ENCODE measurements at places on chromosomes 12 and 14. TPM values are rescaled to one million over a fixed set of nuclear protein-coding genes. Genes with fewer than 3 reads are reported as not detected.

The KRT2 gene
- total RNA-seq = not detected

DNA sequence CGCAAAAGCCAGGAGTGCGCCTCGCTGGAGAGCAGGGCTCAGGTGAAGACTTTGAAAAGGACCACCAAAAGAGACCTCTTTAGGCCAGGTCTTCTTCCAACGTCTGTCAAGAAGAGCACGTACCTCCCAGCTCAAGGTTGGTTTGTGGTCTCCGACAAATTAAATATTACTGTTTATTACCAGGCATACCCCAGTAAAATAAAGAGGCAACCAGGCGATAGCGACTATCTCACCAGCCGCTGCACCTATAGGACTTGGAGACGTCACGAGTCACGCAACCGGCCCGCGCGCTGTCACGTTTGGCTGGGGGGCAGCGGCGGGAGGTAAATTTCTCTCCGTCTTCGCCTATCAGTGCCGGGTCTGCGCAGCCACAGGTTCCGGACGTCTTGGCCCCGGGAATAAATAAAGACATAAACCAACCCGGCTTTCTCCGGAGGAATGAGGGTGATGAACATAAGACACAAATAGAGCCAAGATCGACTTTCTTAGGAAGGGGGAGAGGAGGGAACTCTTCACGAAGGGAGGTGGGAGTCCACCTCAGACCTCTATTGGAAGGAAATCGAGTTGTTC, 2.0 kb upstream of the TBX5 start:
- no peak overlapping the region for H3K4me3 ChIP-seq
- H3K36me3 ChIP-seq = peaks cover 2% of the 10 kb centered on the region
- peaks cover 90% of the 10 kb centered on the region for H3K27me3 ChIP-seq
- H3K4me1 ChIP-seq = peaks cover 15% of the 10 kb centered on the region
- H3K27ac ChIP-seq = no peak overlapping the region

DNA sequence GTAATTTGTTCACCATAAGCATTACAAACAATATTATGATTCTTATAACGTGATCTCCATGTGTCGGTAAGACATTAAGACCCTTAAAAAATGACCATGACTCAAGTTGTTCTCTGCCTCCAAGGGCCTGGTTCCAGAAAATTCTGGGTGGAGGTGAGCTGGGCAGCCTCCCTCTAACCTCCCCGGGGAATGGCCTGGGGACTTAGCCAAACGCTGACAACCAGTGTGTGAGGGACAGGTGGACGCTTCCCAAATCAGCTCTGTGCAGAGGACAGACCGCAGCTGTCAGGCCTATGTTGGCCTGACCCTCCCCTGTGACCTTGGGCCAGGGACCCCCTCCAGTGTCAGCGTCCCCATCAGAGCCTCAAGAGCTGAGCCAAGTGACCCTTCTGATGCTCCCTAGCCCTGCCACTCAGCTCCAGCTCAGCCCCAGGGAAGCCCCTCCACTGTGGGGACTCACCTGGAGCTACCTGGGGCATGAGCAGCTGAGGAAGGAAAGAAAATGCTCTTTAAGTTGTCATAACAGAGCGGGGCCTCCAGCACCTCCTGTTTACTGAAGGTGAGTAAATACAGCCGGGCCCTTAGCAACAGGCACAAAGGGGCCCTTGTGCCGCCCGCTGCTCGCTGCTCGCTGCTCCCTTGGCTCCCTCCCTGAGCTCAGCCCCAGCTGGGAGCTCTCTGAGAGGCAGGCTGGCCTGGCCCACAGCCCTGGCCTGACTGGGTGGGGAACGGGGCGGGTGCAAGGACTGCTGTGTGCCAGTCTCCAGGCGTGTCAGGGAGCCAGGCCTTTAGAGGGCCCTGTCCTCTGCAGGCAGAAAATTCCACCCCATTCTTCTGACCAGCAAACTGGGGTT, 116.6 kb downstream of the CALM1 start:
- peaks cover 6% of the 10 kb centered on the region for H3K4me1 ChIP-seq
- H3K27ac ChIP-seq = no peak overlapping the region
- no peak for DNase-seq
- no peak overlapping the region for H3K4me3 ChIP-seq
- peaks cover 15% of the 10 kb centered on the region for H3K27me3 ChIP-seq
- no peaks in the 10 kb centered on the region for H3K36me3 ChIP-seq

- peaks cover 53% of the 10 kb centered on the region for H3K4me1 ChIP-seq
- DNase-seq = peak; percentile 50
- H3K27me3 ChIP-seq = peaks cover 3% of the 10 kb centered on the region
Measured at GRCh38 chr12:67449591-67450052, 180.5 kb downstream of the CAND1 start.

- DNase-seq = no peak
- H3K4me3 ChIP-seq = no peak overlapping the region
- no peaks in the 10 kb centered on the region for H3K27me3 ChIP-seq
- peaks cover 3% of the 10 kb centered on the region for H3K36me3 ChIP-seq
- H3K4me1 ChIP-seq = no peaks in the 10 kb centered on the region
Measured at GRCh38 chr14:87784386-87784785, 208.6 kb downstream of the GALC start.

GRCh38 chr14:85527445-85528035, 2.4 kb upstream of the FLRT2 start:
- H3K27me3 ChIP-seq = peaks cover 55% of the 10 kb centered on the region
- H3K27ac ChIP-seq = no peak overlapping the region
- peaks cover 13% of the 10 kb centered on the region for H3K4me1 ChIP-seq
- no peak for DNase-seq
- no peak overlapping the region for H3K4me3 ChIP-seq

DNA sequence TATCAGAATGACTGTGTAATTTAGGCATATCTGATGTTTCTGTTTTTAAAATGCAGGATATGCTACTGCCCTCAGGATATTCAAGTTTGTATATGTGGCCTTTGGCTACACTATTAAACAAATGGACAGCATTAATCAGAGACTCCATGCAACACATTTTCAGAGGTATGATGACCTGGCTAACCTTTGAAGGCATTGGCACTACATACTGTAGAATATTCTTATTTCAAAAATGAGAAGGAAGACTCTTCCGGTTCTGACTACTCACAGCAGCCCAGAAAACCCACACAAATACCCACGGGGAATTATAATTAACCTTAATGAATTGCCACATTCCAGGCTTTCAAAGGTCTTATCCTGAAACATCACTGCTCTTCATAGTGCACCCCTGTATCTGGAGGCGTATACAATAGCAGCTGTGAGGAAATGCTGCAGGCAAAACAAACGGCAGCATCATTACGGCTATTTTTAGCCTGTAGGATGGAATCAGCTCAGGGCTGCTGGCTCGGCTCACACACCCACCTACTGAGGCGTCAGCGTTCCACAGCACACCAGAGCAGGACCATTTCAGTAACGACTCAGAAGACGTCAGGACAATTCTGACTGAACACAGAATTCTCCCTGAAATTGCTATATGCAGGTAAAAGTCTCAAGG, 648.5 kb downstream of the RPS29 start:
- H3K27me3 ChIP-seq = no peaks in the 10 kb centered on the region
- no peaks in the 10 kb centered on the region for H3K4me1 ChIP-seq
- H3K36me3 ChIP-seq = no peaks in the 10 kb centered on the region
- DNase-seq = no peak
- H3K27ac ChIP-seq = no peak overlapping the region
- no peak overlapping the region for H3K4me3 ChIP-seq

The MORN3 gene
- 1.1 TPM for total RNA-seq

- H3K36me3 ChIP-seq = no peaks in the 10 kb centered on the region
- H3K27ac ChIP-seq = no peak overlapping the region
- H3K27me3 ChIP-seq = peaks cover 3% of the 10 kb centered on the region
- H3K4me3 ChIP-seq = no peak overlapping the region
Measured at GRCh38 chr12:96883571-96883970, 23.5 kb upstream of the NEDD1 start.

The AKAP3 gene
- total RNA-seq = 2.0 TPM

GRCh38 chr14:67729072-67729885, 27.6 kb downstream of the RDH12 start:
- H3K36me3 ChIP-seq = no peaks in the 10 kb centered on the region
- no peaks in the 10 kb centered on the region for H3K4me1 ChIP-seq
- H3K4me3 ChIP-seq = no peak overlapping the region
- H3K27me3 ChIP-seq = peaks cover 3% of the 10 kb centered on the region
- no peak overlapping the region for H3K27ac ChIP-seq

- no peak for DNase-seq
- no peaks in the 10 kb centered on the region for H3K36me3 ChIP-seq
- H3K27ac ChIP-seq = no peak overlapping the region
- H3K4me1 ChIP-seq = peaks cover 3% of the 10 kb centered on the region
- no peak overlapping the region for H3K4me3 ChIP-seq
Measured at GRCh38 chr12:76252031-76252430, 96.2 kb downstream of the BBS10 start.

The NANOG gene
- not detected for total RNA-seq

GRCh38 chr12:127984386-127985055, 282.4 kb upstream of the TMEM132C start:
- H3K4me3 ChIP-seq = no peak overlapping the region
- no peaks in the 10 kb centered on the region for H3K4me1 ChIP-seq
- H3K27me3 ChIP-seq = no peaks in the 10 kb centered on the region
- H3K27ac ChIP-seq = no peak overlapping the region
- no peak for DNase-seq

The ADAMTS20 gene
- not detected for total RNA-seq

DNA sequence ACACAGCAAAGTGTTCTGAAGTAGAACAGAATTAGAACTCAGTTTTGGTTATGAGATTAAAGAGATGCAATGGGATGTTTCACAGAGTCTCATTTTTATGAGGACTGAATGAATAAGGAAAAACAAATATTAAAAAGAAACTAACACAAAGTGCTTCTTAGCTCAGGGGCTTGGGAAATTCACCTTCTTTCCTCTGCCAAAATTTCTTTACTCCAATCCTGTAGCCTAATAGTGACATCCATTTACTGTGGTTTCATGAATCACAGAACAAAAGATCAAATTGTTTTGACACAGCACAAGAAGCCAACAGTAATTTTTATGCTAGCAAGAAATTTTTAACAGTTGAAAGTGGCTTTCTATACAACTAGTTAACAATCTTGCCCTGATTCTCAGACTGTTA, 37.7 kb downstream of the AREL1 start:
- no peak overlapping the region for H3K27ac ChIP-seq
- H3K27me3 ChIP-seq = no peaks in the 10 kb centered on the region
- no peaks in the 10 kb centered on the region for H3K4me1 ChIP-seq
- DNase-seq = no peak

- no peak overlapping the region for H3K27ac ChIP-seq
- H3K27me3 ChIP-seq = no peaks in the 10 kb centered on the region
- DNase-seq = no peak
- no peak overlapping the region for H3K4me3 ChIP-seq
Measured at GRCh38 chr12:56205445-56205844, 16.2 kb upstream of the SMARCC2 start.

GRCh38 chr12:61757831-61758505, 502.2 kb upstream of the USP15 start:
- no peak overlapping the region for H3K4me3 ChIP-seq
- no peaks in the 10 kb centered on the region for H3K36me3 ChIP-seq
- no peaks in the 10 kb centered on the region for H3K4me1 ChIP-seq
- DNase-seq = no peak

DNA sequence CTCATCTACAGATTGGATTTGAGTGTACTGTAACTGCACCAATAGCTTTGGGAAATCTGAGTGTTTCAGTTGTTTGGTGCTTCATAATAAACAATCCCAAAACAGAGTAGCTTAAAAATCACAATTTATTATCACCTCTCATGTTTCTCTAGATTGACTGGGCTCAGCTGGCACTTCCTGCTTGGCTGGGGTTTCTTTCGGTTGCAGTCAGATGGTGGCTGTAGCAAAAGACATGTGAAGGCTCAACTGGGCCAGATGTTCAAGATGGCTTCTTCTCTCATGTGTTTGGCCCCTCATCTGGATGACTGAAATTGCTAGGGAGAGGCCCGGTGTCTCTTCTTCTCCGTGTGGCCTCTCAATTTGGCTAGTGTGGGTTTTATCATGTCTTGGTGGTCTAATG, 12.1 kb upstream of the BMP4 start:
- peaks cover 1% of the 10 kb centered on the region for H3K4me1 ChIP-seq
- no peaks in the 10 kb centered on the region for H3K36me3 ChIP-seq
- H3K4me3 ChIP-seq = no peak overlapping the region
- DNase-seq = no peak
- H3K27ac ChIP-seq = no peak overlapping the region
- peaks cover 18% of the 10 kb centered on the region for H3K27me3 ChIP-seq

DNA sequence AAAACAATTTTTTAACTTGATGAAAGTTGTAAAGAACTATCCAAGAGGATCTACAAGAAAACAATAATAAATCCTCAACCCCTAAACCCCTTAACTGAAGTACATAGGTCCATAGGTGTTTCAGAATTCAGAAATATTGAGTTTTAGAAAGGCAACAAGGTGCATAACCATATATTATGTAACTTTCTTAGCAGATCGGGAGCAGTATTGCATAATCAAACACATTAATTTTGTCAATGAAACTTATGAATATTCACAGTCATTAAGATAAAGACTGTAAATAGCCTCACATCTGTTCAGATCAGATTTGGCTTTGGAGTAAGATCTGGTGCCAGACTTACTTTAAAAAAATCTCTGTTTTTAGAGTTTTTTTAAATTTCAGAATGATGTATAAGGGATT, 647.1 kb upstream of the FLRT2 start:
- H3K4me3 ChIP-seq = no peak overlapping the region
- no peaks in the 10 kb centered on the region for H3K36me3 ChIP-seq
- no peaks in the 10 kb centered on the region for H3K4me1 ChIP-seq
- H3K27me3 ChIP-seq = no peaks in the 10 kb centered on the region

The LRRC10 gene
- total RNA-seq = not detected

- H3K27me3 ChIP-seq = no peaks in the 10 kb centered on the region
- no peak overlapping the region for H3K4me3 ChIP-seq
- no peak for DNase-seq
- H3K36me3 ChIP-seq = no peaks in the 10 kb centered on the region
- H3K27ac ChIP-seq = no peak overlapping the region
Measured at GRCh38 chr14:34175574-34175973, 224.7 kb upstream of the EGLN3 start.

- no peak overlapping the region for H3K4me3 ChIP-seq
- no peak for DNase-seq
- peaks cover 9% of the 10 kb centered on the region for H3K4me1 ChIP-seq
- H3K27ac ChIP-seq = no peak overlapping the region
- H3K27me3 ChIP-seq = no peaks in the 10 kb centered on the region
Measured at GRCh38 chr12:32043928-32044549, 62.6 kb upstream of the BICD1 start.

GRCh38 chr12:115223991-115224390, 540.0 kb upstream of the TBX3 start:
- H3K36me3 ChIP-seq = no peaks in the 10 kb centered on the region
- no peak overlapping the region for H3K4me3 ChIP-seq
- H3K4me1 ChIP-seq = no peaks in the 10 kb centered on the region
- no peaks in the 10 kb centered on the region for H3K27me3 ChIP-seq
- no peak for DNase-seq
- no peak overlapping the region for H3K27ac ChIP-seq

GRCh38 chr12:57899010-57899662, 42.2 kb upstream of the ATP23 start:
- H3K4me1 ChIP-seq = peaks cover 53% of the 10 kb centered on the region
- DNase-seq = peak; percentile 96
- no peaks in the 10 kb centered on the region for H3K27me3 ChIP-seq
- H3K36me3 ChIP-seq = no peaks in the 10 kb centered on the region
- peak overlapping the region; percentile 61 for H3K4me3 ChIP-seq
- H3K27ac ChIP-seq = peak overlapping the region; percentile 100

- DNase-seq = no peak
- H3K4me3 ChIP-seq = no peak overlapping the region
- no peak overlapping the region for H3K27ac ChIP-seq
- no peaks in the 10 kb centered on the region for H3K27me3 ChIP-seq
- H3K4me1 ChIP-seq = peaks cover 16% of the 10 kb centered on the region
Measured at GRCh38 chr12:118271183-118271582, 101.5 kb downstream of the TAOK3 start.

GRCh38 chr12:47841501-47841900, 21.8 kb upstream of the HDAC7 start:
- H3K4me3 ChIP-seq = no peak overlapping the region
- H3K36me3 ChIP-seq = peaks cover 23% of the 10 kb centered on the region
- H3K27ac ChIP-seq = no peak overlapping the region
- peaks cover 25% of the 10 kb centered on the region for H3K4me1 ChIP-seq
